ENCODE measurements at places on chromosomes 12 and 14. TPM values are rescaled to one million over a fixed set of nuclear protein-coding genes. Genes with fewer than 3 reads are reported as not detected.

DNA sequence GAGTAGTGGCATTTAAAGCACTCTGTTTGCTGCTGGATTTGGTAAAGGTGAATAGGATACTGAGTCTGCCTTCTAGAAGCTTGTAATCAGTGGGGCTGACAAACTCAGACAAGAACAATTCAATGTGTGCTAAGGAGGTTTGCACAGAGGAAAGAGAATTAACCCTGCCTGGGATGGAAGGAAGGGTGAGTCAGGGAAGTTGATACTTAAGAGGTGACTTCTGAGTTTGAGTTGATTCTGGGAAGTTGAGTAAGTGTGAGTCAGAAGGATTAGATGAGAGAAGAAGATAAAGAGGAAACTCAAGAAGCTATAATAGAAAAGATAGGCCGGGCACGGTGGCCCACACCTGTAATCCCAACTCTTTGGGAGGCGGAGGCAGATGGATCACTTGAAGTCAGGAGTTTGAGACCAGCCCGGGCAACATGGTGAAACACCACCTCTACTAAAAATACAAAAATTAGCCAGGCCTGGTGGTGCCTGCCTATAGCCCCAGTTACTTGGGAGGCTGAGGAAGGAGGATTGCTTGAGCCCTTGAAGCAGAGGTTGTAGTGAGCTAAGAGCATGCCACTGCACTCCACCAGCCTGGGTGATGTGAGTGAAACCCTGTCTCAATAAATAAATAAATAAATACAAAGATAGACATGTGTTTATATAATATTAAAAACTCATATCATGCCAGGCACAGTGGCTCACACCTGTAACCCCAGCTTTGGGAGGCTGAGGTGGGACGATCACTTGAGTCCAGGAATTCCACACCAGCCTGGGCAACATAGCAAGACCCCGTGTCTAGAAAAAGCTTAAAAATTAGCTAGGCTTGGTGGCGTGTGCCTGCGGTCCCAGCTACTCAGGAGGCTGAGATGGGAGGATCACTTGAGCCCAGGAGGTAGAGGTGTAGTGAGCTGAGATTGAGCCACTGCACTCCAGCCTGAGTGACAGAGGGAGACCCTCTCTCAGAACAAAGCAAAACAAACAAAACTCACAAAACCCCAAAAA, 126.8 kb upstream of the CPM start:
- DNase-seq = no peak

GRCh38 chr12:40312982-40313576, 88.3 kb downstream of the LRRK2 start:
- no peak for DNase-seq

The TOMM20L gene
- not detected for total RNA-seq

DNA sequence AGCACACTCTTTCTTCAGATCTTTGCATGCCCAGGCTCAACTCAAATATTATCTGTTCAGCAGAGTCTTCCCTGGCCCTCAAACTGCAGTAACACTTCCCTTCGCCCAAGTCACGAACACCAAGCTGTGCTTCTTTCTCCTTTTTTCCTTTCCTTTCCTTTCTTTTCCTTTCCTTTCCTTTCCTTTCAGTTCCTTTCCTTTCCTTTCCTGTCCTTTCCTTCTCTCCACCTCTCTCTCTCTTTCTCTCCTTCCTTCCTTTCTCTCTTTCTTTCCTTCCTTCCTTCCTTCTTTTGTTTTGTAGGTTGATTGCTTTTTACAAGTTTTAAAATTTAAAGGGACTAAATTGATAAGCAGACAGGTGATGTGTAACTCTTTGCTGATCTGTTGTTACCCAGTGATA, 19.0 kb upstream of the ADGRD1 start:
- no peak for DNase-seq

The GPR65 gene
- total RNA-seq = 16.6 TPM

The ADAM21 gene
- total RNA-seq = not detected

- DNase-seq = no peak
These were observed 196.5 kb downstream of the NOVA1 start for GRCh38 chr14:26401179-26401968.

DNA sequence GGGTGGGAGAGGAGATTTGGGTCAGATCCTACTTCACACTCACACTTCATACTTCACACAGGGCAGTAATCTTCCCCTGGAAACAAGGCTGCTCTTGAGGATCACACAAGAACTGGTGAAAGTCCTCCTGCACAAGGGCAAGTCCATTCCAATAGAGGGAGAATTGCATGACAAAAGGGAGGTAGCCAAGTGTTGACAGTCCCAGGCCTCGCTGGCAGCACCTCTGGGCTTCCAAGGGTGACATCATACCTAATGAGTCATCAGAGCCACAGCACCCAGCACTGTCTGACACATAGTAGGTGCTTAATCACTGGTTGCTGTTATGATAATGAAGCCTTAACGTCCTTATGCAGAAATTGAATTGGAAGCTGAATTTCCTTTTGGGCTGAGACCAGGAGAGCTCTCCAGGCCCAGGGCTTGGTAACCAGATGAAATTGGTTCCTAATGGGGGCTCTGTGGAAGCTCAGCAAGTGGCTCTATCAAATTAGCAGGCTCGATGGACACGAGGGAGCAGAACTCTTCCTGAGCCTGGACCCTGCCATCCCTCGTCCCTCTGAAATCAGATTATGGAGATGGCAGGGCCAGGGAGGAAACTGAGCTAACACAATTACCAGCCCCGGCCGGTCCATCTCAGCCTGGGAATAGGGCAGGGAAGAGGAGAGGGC, 58.8 kb upstream of the ACTN1 start:
- DNase-seq = no peak

- no peak for DNase-seq
These were observed 1082.5 kb downstream of the BCL11B start for GRCh38 chr14:98189511-98189910.

The HELB gene
- 72.1 TPM for total RNA-seq

The NEUROD4 gene
- total RNA-seq = not detected

GRCh38 chr12:58860056-58860787, 60.1 kb downstream of the LRIG3 start:
- no peak for DNase-seq

GRCh38 chr14:21107283-21107800, 6.5 kb downstream of the TMEM253 start:
- no peak for DNase-seq

GRCh38 chr14:97021571-97022168, 224.5 kb downstream of the VRK1 start:
- no peak for DNase-seq

Data from T-helper 17 cell (primary cell).